Prostate gland (tissue), 2 donors: ENCODE measurements at places on chromosomes 3 and 15. TPM values are rescaled to one million over a fixed set of nuclear protein-coding genes. Genes with fewer than 3 reads are reported as not detected.

DNA sequence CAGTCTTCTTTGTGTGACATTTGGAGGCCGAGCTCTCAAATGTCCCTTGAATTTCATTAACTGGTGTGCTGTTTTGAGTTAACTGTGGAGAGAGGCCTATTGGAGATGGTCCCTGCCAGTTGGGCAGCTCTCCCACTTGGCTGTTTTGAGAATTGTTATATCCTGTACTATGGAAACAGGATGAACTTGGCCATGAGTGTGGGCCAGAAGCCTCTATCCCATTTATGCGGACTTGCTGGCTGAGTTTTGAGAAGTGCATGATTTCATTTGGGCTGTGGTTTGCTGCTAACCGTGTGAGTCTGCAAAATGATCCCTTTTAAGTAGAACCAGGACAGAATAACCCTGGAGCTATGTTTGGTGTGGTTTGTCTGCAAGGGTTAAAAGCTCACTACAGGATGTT is 366.0 kb downstream of the PTPRG start:
- no peak overlapping the region for H3K4me3 ChIP-seq
- DNase-seq, result no peak
- no peaks in the 10 kb centered on the region for H3K27me3 ChIP-seq
- no peaks in the 10 kb centered on the region for H3K36me3 ChIP-seq
- no peak overlapping the region for H3K27ac ChIP-seq

Gene RBP2
- not detected for total RNA-seq

DNA sequence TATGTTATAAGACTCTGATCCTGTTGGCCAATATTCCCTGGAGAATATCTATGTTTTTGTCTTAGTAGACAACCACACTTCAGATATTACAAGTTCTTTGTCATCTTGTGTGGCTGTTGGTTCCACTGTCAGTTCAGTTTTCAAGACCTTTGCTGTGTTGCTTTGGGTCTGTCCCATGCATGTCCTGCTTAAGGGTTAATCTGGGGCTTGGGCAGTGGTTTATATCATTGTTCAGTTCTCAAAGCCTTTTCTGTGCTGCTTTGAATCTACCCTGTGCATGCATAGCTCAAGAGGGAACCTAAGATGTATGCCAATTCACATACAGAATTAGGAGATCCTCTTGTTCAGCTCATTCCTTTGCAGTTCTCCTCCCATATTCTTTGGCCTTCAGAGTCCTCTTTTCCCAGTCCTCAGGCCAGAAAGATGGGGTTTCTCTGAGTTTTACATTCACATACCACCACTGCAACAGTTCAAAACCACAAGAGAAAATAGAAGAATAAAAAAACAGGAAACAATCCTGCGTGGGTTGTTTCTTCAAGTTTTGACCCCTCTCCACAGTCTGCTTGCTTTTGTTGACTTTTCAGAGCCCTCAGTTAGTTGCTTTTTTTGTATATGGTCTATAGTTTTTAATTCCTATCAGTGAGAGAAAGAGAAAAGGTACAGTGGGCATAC is 21.6 kb downstream of the BUB1B start:
- no peaks in the 10 kb centered on the region for H3K27me3 ChIP-seq
- no peak for DNase-seq
- no peaks in the 10 kb centered on the region for H3K36me3 ChIP-seq
- no peaks in the 10 kb centered on the region for H3K4me1 ChIP-seq
- no peak overlapping the region for H3K27ac ChIP-seq

Gene SERINC4
- 3.9 TPM for total RNA-seq

DNA sequence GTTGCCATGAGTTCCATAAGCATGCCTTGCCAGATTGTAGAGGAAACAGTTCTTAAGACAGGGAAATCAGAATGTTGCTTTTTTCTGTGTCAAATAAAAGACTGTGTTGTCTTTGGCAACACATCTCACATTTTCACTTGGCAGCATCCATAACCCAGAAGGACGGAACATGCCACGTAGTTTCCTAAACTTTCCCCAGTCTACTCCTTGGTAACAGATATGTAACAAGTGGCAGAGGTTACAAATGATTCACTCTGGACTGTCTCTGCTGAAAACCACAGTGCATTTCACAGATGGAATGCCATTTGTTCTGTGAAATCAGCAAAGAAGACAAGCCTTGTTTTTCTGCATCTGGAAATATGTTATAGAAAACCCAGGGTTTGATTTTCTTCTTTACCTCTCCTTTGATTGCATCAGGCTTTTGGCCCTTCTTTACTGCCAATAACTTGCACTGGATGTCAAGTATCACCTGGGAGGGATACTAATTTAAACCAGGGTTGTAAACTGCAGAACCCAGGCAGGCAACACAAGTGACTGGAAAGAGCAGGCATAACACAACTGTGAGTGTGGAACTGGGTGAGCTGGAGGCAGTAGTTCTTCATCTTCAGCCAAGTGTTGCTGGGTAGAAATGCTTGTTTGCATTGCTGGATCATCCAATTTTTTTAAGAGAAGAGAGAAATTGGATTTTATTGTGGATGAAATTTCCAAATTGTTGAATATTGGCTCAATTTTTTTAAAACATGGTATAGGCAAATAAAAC is 124.4 kb upstream of the FOXB1 start:
- no peaks in the 10 kb centered on the region for H3K4me1 ChIP-seq
- no peaks in the 10 kb centered on the region for H3K36me3 ChIP-seq
- H3K27ac ChIP-seq, result no peak overlapping the region
- peaks cover 3% of the 10 kb centered on the region for H3K27me3 ChIP-seq
- H3K4me3 ChIP-seq, result no peak overlapping the region
- DNase-seq, result no peak

DNA sequence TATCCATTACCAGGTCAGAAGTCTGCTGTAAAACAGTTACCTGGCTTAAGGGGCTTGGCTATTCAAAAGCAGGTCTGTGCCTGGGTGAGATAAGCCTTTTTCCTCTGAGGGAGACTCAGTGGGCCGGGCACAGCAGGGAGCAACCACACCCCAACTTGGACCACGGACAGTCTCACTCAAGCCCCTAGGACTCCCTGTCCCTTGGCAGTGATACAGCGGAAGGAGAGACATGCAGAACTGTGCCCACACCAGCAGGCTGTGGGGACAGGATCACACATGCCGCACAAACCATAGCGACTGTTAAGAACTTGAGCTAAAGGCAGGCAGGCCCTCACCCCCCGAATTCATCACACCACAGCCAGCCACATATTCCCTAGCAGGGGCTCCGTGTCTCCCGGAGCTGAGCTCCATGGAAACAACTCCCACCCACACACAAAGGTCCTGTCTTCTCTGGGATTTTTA is 2.8 kb upstream of the GP5 start:
- no peaks in the 10 kb centered on the region for H3K4me1 ChIP-seq
- H3K36me3 ChIP-seq, result no peaks in the 10 kb centered on the region
- DNase-seq, result no peak
- no peak overlapping the region for H3K27ac ChIP-seq
- no peak overlapping the region for H3K4me3 ChIP-seq

DNA sequence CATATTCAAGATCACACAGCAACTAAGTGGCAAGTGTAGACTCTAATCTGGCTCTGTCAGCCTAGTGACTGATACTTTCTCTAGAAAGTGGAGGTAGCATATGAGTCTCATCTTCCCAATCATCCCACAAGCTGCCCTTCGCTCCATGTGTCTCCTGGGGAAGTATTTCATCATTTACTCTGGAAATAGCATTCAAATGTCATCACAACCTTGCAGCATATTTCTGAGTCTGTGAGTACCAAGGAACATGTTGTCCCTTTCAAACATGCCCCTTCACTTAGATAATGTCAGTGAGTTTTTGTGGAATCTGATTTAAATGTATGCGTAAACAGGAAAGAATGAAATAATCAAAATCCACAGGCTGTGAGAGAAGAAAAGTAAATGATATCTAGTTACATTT is 322.9 kb downstream of the SLC9A9 start:
- no peaks in the 10 kb centered on the region for H3K4me1 ChIP-seq
- H3K4me3 ChIP-seq, result no peak overlapping the region
- no peak overlapping the region for H3K27ac ChIP-seq
- H3K36me3 ChIP-seq, result no peaks in the 10 kb centered on the region

Gene CADPS
- total RNA-seq, result 7.7 TPM

Gene TNFAIP8L3
- total RNA-seq, result 0.87 TPM

GRCh38 chr3:55675478-55675877 is 188.4 kb upstream of the WNT5A start:
- no peak overlapping the region for H3K4me3 ChIP-seq
- H3K27me3 ChIP-seq, result no peaks in the 10 kb centered on the region
- no peaks in the 10 kb centered on the region for H3K36me3 ChIP-seq
- no peak for DNase-seq
- no peaks in the 10 kb centered on the region for H3K4me1 ChIP-seq

Gene B3GNT5
- total RNA-seq, result 5.9 TPM

- no peak overlapping the region for H3K27ac ChIP-seq
- H3K27me3 ChIP-seq, result no peaks in the 10 kb centered on the region
- no peaks in the 10 kb centered on the region for H3K4me1 ChIP-seq
- no peak for DNase-seq
Measured at GRCh38 chr3:11759996-11760395, 86.7 kb downstream of the TAMM41 start.
